Effector memory CD8-positive, alpha-beta T cell (primary cell): ENCODE measurements at places on chromosomes 3 and 15.
A peak's percentile ranks its signal among the peaks of the same experiment; 100 is the strongest.

- DNase-seq, result no peak
Observed at GRCh38 chr3:23259515-23259914, 56.4 kb downstream of the UBE2E2 start.

- DNase-seq, result no peak
Observed at GRCh38 chr3:30659270-30660130, 53.1 kb downstream of the TGFBR2 start.

GRCh38 chr3:188421151-188421821, 267.3 kb downstream of the LPP start:
- DNase-seq, result no peak

DNA sequence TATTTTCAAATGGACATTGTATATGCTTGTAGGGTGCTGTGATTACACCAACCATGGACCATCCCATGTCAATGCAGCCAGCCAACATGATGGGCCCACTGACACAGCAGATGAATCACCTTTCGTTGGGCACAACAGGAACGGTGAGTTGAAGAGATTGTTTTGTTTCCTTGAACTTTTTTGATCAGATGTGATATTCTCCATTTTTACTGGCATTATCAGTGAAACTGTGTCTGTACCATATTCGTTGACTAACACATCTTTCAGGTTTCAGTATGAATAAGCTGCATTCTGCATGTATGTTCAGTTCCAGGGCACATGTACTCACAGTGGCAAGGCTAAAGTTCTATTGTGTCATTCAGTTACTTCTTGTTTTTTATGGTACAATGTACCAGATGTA, 655.2 kb downstream of the RBMS3 start:
- DNase-seq, result no peak

GRCh38 chr3:11290743-11291680, 18.8 kb downstream of the ATG7 start:
- peak; percentile 33 for DNase-seq

DNA sequence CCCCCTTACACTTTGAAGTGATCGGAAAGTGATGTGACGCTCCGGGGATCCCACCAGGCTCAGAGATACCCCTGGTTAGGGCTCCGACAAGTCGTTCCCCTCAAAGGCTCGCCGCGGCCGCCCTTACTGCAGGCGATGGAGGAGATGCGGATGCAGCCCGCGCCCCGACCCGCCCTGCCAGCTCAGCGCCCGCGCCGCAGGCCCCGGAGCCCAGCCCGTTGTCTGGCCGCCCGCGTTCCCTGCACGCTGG, 228 bp downstream of the GLT8D1 start:
- DNase-seq, result no peak

DNA sequence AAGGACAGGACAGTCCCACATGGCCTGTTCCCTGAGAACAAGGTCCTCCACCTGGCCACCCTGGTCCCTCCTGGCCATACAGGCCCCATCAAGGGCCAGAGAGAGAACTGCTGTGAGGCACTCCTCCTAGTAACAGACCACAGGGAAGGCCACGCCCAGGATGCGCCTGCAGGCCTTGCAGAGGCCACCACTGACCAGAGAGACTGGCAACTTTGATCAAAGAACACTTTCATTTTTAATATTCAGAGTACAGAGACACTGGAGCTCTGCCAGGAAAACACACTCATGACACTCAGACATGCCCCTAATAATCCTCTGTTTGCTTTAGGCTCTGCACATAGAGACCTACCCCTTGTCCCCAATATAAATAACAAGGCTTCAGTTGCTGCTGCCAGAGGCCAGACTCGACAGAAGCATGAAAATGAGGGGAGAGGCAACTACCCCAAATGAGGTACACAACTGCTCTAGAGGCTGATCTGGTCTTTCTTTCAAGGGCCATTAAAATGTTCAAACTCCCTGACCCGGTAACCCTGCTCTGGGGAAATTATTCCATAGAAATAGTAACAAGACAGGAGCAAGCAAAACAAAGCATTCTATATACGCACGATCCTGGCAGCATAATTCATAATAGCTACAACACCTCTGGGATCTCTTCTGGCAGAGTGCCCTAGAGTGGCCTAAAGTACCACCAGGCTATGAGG, 44.8 kb downstream of the CCDC12 start:
- no peak for DNase-seq

DNA sequence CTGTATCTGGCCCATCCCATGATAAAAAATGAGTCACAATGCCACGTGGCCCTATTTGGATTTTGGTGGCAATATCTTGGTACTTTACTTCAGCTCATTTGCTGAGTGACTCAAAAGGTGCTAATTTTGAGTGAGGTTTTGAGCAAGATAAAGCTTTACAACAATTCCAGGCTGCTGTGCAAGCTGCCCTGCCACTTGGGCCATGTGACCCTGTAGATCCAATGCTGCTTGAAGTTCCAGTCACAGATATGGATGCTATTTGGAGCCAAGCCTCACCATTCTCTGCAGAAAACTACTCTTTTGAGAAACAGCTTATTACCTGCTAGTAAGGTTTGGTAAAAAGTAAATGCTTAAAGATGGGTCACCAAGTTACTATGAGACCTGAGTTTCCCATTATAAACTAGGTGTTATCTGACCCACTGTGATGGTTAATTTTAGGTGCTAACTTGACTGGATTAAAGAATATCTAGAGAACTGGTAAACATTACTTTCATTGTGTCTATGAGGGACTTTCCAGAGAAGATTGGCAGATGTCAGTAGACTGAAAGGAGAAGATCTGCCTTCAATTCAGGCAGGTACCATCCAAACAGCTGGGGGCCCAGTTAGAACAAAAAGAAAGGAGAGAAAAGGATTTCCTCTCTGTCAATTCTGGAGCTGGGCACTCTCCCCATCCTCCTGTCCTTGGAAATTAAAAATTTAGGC, 1083.9 kb downstream of the DIPK2A start:
- no peak for DNase-seq

DNA sequence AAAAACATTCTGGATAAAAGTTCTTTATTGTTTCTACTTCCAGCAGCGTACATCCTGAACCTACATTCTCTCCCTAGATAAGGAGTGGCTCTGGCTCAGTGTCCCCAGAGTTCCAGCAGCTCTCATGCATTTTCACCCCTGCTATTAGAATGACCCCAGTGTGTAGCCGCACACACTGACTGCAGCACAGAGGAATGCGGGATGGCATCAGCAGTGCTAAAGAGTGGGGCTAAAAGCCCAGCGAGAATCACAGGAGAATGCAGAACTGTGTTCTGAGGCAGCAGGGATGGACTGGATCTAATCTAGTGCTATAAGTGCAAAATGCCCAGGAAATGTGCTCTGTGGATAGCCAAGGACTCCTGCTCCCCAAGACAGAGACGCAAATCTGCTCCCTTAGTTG, 66.4 kb upstream of the TJP1 start:
- DNase-seq, result no peak

DNA sequence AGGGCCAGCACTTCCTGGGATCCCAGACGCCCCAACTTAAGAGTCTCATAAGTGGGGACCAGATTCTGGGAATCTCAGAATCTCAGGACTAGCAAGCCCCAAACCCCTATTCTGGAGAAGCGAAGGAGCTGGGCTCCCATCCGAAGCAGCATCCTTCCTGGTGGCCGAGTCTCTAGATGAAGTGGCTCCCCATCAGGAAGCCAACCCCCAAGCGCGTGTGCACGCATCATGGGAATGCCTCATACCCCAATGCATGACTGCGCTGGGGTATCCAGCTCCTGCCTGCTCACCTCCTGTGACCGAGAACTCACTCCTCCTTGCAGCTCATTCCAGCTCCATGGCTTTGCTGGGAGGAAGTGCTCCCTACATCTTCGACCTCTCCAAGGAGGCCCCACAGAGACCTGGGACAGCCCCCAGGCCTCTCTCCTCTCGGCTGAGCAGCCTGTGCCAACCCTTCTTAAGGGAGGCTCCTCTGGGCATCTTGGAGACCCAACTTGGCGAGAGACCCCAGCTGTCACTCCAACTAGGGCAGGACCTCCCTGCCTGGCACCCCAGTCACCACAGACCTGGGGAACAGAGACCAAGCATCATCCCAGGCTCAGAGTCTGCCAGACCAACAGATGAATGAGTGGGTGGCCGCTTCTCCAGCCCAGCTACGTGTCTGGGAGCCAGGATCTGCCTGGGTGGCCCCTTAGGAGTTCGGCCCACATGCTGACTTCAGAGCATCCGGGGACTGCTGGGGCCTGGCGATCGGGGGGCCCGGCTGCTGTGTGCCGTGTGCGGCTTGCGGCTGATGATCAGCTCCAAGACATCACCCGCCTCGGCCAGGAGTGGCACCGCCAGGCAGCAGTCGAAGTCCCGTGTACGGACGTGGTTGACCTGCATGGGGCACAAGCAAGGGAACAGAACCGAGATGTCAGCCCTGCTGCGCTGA, 46.9 kb downstream of the GRIP2 start:
- DNase-seq, result no peak

- DNase-seq, result no peak
Observed at GRCh38 chr3:11248596-11248995, 23.6 kb upstream of the ATG7 start.

- DNase-seq, result no peak
Observed at GRCh38 chr15:63483521-63484371, 20.6 kb upstream of the USP3 start.

- DNase-seq, result no peak
Observed at GRCh38 chr3:103729547-103729946, 1294.7 kb downstream of the ZPLD1 start.

GRCh38 chr3:70856414-70857162, 544.1 kb upstream of the MDFIC2 start:
- no peak for DNase-seq

DNA sequence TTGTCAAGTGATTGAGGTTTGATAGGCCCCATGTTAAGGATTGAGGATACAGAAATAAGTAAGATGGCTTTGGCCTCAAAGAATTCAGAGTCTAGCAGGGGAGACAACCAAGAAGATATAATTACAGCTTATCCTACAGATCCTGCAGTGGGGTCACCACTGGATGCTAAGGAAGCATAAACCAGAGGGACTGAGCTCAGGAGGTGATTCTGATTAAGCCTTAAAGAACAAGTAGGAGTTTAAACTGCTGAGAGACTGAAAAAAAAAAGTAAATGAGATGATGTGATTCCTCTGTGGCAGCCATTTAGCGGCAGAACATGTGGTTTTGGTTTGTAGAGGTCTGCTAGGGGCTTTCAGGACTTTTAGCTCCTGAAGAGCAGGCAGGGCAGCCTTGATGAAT, 72.1 kb upstream of the ROPN1 start:
- no peak for DNase-seq

DNA sequence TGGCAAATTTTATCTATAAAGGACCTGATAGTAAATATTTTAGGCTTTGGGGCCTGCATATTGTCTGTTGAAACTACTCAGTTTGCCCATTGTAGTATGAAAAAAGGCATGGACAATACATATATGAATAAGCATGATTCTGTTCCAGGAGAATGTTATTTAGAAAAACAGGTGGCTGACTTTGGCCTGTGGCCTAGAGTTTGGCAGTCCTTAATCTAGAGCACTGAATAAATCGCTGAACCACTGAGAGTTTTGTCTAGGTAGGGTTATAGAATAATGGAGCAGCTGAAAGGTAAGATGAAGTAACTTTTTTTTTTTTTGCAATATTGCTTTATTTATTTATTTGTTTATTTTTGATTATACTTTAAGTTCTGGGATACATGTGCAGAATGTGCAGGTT, 75.0 kb downstream of the LRRC49 start:
- DNase-seq, result no peak

DNA sequence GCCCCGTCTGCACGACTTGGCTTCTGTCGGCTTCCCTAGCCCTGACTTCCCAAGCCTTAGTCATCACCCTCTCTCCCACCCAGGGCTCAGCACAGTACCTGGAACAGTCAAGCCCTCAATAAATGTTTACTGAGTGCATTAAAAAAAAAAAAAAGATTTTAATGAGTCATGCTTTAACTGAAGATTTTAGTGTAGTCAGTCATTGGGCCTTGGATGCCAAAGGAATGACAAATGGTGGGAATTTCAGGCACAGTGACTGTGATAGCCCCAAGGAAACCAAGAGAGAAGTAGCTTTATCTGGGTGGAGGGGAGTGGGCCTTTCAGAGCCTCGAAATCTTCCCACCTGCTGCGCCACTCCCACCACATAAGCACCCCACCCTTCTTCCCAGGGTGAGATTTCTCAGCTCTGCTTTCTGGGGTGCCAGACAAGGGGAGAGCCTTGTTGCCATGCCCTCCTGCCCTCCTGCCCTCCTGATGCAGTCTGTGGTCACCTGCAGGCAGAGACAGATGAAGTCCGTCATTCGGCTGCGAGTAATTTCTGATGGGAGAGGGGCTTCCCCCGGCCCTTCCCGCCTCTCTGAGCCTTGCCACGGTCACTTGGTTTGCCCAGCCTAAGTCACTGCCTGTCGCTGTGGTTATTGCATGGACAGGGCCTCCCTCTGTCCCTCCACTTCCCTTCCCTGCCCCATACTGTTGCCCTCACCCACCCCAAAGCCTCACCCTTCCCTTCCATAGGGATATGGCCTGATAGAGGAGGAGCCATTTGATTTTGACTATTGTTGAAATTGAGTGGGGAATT, 41.8 kb downstream of the SMAD3 start:
- DNase-seq, result no peak

- no peak for DNase-seq
Observed at GRCh38 chr3:160343132-160343531, 55.9 kb downstream of the IFT80 start.

GRCh38 chr15:56805466-56806147, 72.3 kb upstream of the ZNF280D start:
- no peak for DNase-seq

DNA sequence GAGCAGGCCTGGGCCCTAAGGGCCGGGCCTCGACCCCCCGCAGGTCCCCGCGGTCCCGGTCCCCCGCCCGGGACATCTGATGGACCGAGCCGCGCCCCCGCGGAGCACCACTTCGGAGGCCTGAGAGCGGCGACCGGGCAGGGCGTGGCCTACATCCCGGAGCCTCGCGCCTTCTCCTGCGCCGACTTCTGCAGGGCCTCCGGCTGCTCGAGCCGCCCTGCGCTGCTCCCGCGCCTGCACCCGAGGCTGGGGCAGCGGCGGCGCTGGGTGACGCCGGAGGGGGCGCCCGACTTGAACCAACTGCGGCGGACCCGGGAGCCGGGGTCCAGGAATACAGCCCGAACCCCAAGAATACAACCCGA, 14.9 kb upstream of the GP9 start:
- DNase-seq, result no peak

DNA sequence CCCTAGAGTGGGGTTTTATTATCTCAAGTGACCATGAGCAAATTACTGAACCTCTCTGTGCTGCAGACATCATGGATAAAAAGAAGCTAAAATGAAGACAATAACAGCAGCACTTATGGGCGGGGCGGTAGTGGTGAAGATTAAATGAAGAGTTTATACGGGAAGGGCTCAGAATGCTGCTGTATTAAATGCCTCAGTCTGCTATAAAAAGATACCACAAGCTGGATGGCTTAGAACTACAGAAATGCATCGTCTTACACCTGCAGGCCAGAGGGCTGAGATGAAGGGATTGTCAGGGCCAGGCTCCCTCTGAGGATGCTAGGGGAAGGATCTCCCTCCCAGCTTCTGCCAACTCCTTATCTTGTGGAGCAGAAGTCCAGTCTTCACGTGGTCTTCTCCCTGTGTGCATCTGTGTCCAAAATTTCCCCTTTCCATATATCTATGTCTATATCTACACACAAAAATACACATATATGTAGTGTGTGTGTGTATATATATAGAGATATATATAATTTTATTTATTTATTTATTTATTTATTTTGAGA, 2.9 kb downstream of the ALG1L2 start:
- no peak for DNase-seq

- no peak for DNase-seq
Observed at GRCh38 chr3:128590948-128591347, 59.7 kb downstream of the RPN1 start.

GRCh38 chr3:55765906-55766701, 279.0 kb upstream of the WNT5A start:
- no peak for DNase-seq
